ENCODE measurements at places on chromosomes 16 and 17.

GRCh38 chr16:55622930-55623561 is 32.7 kb upstream of the SLC6A2 start:
- no peak for DNase-seq

GRCh38 chr17:35969558-35970380 is 11.5 kb downstream of the CCL16 start:
- peak; percentile 66 for DNase-seq

GRCh38 chr17:75822119-75822799 is 21.9 kb downstream of the UNC13D start:
- no peak for DNase-seq

DNA sequence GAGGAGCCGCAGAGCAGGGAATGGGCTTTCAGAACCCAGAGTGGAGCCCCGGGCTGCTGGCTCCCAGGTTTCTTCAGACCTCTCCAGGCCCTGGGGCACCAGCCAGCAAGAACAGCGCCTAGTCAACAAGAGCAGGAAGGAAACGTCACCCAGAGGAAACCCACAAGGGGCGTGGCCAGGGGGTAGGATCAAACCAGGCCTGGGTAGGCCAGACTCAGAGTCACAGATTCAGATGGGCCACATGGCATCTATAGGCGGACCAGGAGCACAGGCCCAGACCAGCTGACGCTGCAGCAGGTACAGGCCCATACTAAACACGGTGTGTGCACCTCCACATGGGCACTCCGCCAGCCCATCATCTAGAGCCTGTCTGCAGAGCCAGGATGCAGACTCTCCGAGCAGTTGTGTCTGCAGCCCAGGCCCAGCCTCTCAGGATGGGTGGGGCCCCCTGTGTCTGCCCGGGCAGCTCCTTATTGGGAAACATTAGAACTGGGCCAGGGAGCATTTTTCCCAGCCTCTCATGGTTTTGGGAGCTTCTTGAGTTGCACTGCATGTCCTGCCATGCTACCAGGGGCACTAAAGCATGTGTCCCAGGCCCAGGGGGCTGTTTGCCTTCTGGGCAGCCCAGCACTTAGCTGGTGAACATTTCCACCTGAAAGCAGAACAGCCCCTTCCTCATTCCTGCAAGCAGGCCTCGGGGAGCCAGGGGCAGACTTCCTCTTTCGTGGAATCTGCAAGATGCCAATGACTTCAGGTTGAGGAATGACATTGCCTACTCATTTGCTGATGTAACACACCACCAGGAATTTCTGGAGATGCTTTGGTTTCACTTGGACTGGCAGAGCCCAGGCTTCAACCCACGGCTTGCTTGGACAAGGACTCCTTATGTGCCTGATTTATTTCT is at the start of gene NLRP1:
NLRP1 (minus strand) TSS at position 127 of the 904 bp plus-strand sequence. CDS start 552 bp downstream, outside the sequence.
- peak; percentile 92 for DNase-seq

- no peak for DNase-seq
These were observed 30.0 kb downstream of the USP32 start for GRCh38 chr17:60361889-60362288.
